ENCODE measurements at places on chromosomes 7 and 10.

- no peak for DNase-seq
Observed at GRCh38 chr10:10067644-10068043, 950.0 kb upstream of the CELF2 start.

DNA sequence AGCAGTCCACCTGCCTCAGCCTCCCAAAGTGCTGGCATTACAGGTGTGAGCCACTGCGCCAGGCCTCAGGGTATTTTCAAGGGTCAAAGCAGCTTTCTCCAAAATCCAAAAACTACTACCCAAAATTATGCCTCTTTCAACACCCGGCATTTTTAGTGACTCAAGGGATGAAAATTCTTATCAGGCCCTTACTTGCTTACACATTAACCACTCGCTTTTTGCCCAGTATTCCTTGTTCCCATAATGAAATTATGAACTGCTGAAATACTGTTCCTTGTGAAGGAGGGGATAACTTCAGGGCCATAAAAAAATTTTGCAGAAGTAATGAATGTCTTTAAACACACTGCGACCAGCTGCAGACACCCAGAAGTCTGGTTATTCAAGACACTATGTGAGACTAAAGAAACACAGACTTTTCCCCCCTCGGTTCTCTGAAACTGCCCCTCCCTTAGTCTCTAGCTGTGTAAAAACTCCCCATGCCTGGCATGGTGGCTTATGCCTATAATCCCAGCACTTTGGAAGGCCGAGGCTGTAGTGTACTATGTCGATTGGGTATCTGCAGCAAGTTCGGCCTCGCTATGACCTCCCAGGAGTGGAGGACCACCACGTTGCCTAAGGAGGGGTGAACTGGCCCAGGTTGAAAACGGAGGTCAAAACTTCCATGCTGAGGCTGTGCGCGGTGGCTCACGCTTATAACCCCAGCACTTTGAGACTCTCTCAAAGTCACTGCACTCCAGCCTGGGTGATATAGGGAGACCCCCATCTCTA, 12.0 kb downstream of the FXYD4 start:
- DNase-seq: no peak

- peak; percentile 80 for DNase-seq
Observed at GRCh38 chr7:114554781-114555537, 140.3 kb downstream of the FOXP2 start.

GRCh38 chr7:104286839-104287238, 41.6 kb upstream of the LHFPL3 start:
- DNase-seq: no peak

DNA sequence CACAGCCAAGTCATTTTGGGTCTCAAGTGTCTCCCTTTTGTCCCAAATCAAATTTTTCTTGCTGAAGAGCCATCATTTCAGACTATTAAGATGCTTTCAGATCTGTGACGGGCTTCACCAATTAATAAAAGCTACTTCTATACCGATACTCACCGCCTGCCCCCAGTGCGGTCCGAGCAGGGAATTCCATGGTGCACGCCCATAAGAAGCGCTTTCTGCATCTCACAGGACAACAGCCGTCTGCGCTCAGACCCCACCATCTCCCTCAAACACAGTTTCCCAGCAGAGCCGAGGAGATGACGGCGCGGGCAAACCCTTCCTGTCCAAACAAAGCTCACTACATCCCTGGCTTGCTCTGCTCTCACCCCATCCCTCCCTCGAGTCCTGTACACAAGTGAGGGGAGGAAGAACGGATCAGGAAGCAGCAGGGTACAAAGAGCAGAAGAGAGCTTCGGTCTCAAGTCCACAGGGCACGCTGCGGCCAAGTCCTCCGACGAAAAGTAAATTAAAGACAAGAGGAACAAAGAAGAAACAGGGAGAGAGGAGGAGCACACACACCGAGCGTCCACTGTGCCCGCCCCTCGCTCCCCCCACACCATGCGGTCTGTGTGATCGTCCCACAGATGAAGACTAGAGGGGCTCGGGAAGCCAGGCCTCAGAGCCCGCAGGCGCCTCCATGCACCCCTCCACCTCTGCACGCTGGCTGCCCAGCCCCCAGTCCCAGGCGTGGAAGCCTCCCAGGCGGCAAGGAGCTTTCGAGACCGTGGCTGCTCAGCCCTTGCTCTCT, 121.9 kb downstream of the MAD1L1 start:
- DNase-seq: no peak

DNA sequence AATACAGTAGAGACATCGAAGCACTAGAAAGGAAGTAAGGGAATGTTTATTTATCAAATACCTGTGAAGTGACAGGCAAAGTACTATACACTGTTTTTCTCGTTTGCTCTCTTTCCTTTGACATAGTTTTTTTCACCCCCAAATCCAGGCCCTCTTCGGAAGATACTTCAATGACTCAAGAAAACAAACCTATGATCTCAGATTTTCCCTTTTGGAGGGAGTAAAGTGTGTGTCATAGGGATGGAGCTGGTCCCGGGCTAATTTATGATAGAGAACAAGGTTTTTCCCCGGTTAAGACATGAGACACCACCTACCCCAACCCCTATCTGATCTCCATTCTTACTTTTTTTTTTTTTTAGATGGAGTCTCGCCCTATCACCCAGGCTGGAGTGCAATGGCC, 61.7 kb downstream of the MAP3K8 start:
- DNase-seq: peak; percentile 24

- no peak for DNase-seq
Observed at GRCh38 chr10:15316871-15317464, 54.1 kb downstream of the FAM171A1 start.

DNA sequence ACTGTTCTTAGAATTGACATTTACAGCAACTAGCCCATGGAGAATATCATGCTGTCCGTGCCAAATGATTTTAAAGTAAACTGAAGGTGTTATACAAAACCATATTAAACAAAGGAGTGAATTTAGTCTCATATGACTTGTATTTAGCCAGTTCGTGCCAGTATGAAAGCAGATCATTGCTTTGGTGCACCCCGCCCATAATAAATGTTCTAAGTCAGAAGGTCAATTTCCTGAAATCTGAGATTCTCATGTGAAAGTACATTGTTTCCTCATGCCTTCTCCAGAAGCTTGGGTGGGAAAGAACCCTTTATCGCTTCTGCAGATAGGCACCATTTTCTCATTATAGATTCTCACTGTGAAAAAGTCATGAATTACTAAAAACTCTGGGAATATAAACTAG, 106.4 kb downstream of the CAMK1D start:
- DNase-seq: no peak

DNA sequence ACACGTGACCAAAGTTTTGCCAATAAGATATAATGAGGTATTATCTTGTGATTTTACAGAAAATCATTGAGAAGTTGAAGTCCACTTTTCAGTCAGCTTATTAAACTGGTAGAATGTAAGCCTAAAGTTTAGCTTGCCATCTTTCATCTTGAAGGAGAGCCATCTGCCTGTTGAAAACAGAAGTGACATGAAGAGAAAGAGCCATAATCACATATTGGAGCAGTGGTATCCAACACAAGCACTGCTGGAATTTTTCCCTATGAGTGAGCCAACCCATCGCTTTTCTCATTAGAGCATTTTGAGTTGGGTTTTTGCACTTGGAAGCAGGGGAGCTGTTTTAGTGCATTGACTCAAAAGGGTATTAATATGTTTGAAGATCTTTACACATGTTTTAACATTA, 117.6 kb upstream of the FERD3L start:
- peak; percentile 5 for DNase-seq

- no peak for DNase-seq
Observed at GRCh38 chr7:76071316-76072242, 23.7 kb downstream of the MDH2 start.

DNA sequence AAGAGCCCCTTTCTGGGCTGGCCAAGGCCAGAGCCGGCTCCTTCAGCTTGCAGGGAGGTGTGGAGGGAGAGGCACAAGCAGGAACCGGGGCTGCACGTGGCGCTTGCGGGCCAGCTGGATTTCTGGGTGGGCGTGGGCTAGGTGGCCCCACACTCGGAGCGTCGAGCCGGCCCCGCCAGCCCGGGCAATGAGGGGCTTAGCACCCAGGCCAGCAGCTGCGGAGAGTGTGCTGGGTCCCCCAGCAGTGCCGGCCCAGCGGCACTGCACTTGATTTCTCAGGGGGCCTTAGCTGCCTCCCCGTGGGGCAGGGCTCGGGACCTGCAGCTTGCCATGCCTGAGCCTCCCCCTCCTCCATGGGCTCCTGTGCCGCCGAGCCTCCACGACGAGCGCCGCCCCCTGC, 48.1 kb downstream of the SH2D4B start:
- no peak for DNase-seq

DNA sequence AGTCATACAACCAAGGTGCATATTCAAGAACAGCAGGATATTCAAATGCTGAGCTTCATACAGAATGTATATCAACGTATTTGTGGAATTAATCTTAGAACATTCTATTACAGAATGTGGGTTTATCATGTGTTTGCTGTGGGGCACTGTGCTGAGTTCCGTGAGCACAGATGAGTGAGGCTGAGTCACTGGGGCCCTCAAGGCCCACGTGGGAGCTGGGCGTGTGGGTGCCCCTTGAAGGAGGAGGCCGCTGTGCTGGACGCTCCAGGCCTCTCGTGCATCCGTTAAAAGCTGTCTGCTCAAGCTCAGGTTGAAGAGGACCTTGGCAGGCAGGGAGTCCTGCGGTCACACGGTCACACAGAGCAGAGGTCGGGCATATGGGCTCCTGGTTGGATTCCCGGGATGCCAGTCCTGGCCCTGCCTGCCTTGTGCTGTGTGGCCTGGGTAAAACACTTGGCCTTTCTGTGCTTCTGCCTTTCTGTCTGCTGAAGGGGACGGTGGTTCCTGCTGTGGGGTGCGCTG, 70.1 kb downstream of the GLRX3 start:
- DNase-seq: no peak

DNA sequence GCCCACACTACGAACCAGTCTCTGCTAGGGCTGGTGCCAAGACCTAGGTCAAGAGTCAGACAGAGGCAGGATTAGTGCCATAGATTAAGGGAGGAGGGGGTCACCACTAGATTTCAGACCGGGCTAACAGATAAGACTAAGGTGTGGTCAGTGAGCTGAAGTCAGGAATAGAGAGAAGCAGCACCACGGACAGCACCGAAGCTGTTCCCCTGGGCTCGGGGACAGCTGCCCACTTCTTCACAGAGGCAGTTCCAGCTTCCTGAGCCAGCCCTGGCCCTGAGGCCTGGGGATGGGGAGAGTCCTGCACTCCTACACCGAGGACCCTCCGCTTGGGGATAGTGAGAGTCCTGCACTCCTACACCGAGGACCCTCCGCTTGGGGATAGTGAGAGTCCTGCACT, 11.2 kb upstream of the JAKMIP3 start:
- no peak for DNase-seq

- DNase-seq: no peak
Observed at GRCh38 chr7:44063894-44064651, 1.3 kb downstream of the PGAM2 start.

DNA sequence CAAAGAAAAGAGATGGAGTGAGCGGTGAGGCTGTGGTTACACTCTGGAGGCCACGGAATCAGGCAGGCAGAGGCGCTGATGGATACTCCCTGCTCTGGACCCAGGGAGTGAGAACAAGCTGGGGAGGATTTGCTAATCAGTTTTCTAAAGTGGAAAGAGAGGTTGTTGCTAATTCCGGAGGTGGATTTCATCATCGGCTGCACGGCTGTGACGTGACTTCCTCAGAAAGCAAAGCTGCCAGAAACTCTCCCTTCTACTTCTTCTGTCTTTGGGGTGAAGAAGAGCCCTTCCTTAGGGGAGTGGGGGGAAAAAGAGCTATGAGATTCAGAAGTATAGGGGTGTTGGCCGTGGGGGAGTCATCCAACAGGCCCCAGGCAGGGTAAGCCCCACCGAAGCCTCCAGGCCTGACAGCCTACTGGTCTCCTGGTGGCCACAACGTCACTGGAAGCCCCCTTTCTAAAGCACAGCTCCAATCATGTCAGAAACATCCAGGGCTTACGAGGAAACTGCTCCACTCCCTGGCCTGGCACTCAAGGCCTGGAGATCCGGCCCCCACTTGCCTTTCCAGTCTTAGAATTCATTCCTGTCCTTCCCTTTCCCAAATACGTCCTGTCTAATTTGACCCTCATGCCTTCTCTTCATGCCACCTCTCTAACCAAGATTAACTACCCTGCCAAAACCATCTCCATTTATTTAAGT, 114.5 kb downstream of the HIP1 start:
- no peak for DNase-seq

- no peak for DNase-seq
Observed at GRCh38 chr10:78454123-78454645, 420.5 kb downstream of the RPS24 start.

DNA sequence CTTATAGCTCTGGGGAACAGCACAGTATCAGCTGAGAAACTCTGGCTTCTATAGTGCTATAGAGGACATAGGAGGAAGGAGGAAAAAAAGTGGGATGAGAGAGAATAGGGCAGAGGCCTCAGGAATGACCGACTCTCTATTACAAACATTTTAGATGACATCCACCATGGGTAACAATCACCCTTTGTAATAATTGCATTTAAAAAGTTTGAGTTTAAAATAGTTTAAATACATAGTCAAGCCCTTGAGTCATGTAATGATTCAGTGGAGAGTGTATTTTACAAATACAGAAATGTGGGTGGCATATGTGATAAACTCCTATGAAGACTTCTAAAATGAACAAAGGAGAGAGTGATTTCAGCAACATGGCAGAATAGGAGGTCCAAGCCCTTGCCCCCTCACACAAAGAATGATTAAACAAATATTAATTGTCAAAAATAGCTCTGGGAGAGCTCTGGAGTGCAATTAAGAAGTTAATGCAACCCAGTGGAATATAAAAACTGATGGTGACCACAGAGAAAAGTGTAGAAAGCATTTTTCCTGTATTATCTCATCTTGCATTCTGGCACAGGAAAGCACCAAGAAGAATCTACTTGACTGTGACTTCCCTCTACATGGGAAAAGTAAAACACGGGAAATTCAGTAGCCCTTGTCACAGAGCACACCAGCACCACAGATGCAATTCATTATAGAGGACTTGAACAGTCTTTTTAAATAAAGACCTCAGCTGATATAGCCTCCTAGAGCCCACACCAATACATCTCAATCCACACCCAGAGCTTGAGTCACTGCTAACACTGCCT, 569.0 kb upstream of the SORCS1 start:
- peak; percentile 85 for DNase-seq

- DNase-seq: no peak
Observed at GRCh38 chr7:157652161-157652953, 315.6 kb downstream of the DNAJB6 start.

GRCh38 chr10:48400850-48401220, 94.4 kb downstream of the MAPK8 start:
- DNase-seq: no peak

DNA sequence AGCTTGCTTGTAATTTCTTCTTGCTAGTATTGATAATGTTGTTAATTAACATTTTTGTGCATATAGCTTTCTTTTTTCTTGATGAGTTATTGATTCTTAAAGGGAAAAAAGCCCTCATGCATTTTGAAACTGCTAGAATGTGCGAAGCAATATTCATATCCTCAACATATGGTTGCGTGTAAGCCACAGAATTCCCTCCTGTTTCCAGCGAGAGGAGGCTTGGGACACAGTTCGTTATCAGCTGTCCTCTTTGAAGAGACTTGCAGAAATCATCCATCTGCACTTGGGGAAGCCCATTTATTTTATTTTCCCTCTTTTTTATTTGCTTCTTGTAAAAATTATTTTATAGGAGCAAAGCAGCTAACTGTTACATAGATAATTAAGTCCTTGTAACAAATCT, 398.0 kb downstream of the ADRA2A start:
- no peak for DNase-seq

GRCh38 chr7:127657500-127657899, 5.5 kb downstream of the SND1 start:
- no peak for DNase-seq

GRCh38 chr7:129617178-129617577, 5.7 kb downstream of the NRF1 start:
- no peak for DNase-seq

- DNase-seq: peak; percentile 24
Observed at GRCh38 chr10:128078136-128078969, 47.9 kb downstream of the MKI67 start.

- no peak for DNase-seq
Observed at GRCh38 chr7:130461272-130461671, 20.5 kb upstream of the CEP41 start.
